ENCODE measurements at places on chromosomes 2 and 18.
A peak's percentile ranks its signal among the peaks of the same experiment; 100 is the strongest.

GRCh38 chr18:79477711-79478483, 82.2 kb downstream of the NFATC1 start:
- DNase-seq = no peak

DNA sequence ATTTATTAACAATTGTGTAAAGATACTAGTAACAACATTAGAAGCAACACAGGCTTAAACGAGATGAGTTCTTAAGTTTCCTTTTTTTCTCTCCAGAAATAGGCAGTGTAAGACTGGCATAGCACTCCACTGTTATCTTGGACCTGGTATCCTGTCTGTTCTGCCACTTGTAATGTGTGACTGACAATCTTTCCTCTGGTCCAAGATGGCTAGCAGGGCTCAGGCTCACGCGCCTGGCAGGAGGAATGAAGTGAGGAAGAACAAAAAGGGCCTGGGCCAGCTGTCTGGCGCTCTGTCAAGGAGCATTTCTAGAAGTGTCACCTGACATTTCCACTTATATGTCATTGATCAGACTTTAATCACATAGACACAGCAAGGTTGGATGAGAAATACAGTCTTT, 31.6 kb upstream of the CCDC195 start:
- DNase-seq = no peak

GRCh38 chr2:231527955-231528635, 2.1 kb downstream of the NMUR1 start:
- no peak for DNase-seq

GRCh38 chr2:174492963-174493431, 6.2 kb upstream of the GPR155 start:
- peak; percentile 51 for DNase-seq

GRCh38 chr18:11323359-11323819, 174.0 kb upstream of the PIEZO2 start:
- DNase-seq = no peak

Measured in stimulated activated naive CD8-positive, alpha-beta T cell treated with anti-CD3 and anti-CD28 coated beads, Interleukin-15, Interleukin-2, amounts not matched to agents 100 U/mL and 50 U/mL, for 24 hours (primary cell).